T-cell (primary cell): ENCODE measurements at places on chromosomes 5 and 9. TPM values are rescaled to one million over a fixed set of nuclear protein-coding genes. Genes with fewer than 3 reads are reported as not detected.

The ITGA2 gene
- total RNA-seq = 0.28 TPM

The PRR7 gene
- 20.1 TPM for total RNA-seq

The ARID3C gene
- total RNA-seq = 0.38 TPM

DNA sequence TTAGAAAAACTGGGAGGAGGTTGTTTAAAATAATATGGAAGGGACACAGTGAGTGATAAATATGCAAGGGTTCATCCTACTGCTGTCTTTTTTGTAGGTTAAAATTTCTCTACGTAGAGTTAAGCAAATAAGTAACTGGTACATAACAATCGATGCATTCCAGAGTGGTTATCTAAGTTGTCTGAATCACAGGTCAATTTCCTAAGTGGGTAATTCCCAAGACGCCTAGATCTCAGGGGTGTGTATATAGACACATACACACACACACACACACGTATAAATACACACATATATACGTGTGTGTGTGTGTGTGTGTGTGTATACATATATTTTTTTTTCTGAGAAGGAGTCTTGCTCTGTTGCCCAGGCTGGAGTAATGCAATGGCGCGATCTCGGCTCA is 22.3 kb downstream of the CAAP1 start:
- DNase-seq = no peak

DNA sequence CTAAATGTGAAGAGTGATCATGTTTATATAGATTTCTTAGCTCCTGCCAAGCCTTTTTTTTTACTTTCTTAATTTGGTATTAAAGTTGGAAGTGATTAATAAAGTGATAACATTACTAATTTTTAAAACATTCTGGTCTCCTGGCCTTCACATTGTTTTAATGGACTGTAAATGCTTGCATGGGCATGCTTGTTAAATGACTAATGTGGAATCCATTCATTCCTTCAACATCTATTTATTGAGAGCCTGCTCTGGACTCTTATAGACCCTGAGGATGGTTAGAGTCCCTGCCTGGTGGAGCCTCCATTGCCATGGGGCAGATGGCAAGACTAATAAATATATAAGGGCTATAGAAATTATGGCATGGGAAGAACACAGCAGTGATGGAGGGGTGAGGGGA is 103.5 kb downstream of the NTRK2 start:
- no peak for DNase-seq

- DNase-seq = no peak
These were observed 9.9 kb downstream of the DOLK start for GRCh38 chr9:128937310-128938165.
